ENCODE measurements at places on chromosomes 3 and 15.

DNA sequence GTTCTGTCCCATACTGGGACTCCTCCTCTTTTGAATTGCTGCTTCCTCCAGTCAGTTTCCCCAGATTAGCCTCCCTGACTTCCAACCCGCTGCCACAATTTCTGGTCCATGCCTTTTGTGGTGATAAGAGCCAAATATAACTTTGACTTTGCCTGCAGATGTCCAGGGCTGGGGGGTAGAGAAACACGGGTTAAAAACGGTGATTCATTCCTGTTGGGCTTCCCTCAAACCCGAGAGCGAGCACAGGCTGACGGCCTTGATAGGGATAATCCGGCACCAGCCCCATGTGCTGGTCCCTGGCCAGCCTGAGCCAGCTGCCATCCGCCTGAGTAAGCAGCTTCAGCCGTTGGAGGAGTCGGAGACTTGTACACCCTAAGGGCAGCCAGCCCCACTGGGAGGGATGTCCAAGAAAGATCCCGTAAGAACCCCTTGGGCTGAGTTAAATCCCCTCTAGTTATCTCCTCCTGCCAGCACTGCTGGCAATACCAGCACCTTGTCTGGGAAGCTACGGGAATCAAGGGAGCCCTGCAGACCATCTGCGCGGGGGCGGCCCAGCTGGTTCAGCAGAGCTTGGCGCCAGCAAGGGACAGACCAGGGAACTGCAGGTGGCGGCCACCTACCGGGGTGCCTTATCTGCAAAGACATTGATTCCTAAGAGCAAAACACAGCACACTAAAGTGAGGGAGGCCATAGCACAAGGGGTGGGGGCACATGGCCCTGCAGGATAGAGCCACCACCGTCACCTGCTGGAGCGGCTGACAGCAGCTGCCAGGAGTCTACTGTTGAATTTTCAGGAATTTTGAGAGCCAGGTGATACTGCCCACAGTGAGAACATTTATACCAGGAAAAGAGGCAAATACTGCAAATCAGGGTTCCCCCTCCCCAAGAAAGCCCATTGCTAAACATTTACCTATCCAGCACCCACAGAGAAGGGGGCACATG, 18.1 kb downstream of the CSPG4 start:
- DNase-seq, result no peak

GRCh38 chr3:71102111-71102983, 481.2 kb downstream of the FOXP1 start:
- DNase-seq, result no peak

GRCh38 chr3:105513886-105514285, 147.2 kb downstream of the ALCAM start:
- DNase-seq, result no peak

DNA sequence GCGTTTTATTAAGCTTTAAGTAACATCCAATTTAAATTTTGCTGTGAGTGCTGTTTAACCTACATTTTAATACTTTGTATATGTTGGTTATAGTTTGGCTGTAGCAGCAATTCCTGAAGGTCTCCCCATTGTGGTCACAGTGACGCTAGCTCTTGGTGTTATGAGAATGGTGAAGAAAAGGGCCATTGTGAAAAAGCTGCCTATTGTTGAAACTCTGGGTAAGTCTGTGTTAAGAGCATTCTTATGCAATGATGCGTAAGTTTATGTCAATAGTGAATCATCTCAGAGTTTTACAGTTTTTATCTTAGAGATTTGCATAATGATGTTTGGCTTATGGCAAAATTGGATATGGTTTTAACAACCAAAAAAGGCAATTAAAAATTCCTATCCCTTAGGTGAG, 62.7 kb downstream of the ASTE1 start:
- no peak for DNase-seq

- DNase-seq, result no peak
These were observed 105.7 kb downstream of the ZNF385D start for GRCh38 chr3:21645121-21645897.

DNA sequence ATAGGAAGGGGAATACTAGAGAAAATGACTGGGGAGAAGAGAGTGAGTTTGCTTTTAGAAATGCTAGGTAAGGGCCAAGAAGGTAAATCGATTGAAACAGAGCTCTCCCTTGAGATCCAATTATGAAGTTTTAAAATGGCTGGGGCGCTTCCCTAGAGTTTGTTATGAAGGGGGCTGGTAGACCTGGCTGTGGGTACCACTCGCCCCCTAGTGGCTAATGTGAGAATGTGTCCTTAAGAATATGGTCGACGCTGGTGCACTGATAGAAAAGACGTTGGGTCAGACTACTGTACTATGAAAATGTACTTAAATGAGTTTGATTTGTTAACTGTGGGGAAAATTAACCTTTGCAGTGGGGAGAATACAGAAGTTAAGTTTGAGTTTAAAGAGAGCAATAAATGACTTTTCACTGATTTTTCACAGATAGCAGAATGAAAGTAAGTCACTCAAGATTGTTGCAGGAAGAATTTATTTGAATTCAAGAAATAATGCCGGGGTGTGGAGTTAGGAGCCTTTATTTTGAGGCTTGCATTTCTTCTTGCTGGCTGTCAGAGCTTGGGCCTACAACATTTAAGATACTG, 9.2 kb downstream of the TMPRSS7 start:
- DNase-seq, result peak; percentile 37

- no peak for DNase-seq
These were observed 89.7 kb upstream of the COL8A1 start for GRCh38 chr3:99548674-99549073.

- DNase-seq, result no peak
These were observed 144.6 kb downstream of the VGLL4 start for GRCh38 chr3:11499144-11499543.

- no peak for DNase-seq
These were observed 37.5 kb upstream of the FSIP1 start for GRCh38 chr15:39820050-39820602.

GRCh38 chr3:123791417-123791816, 92.7 kb downstream of the MYLK start:
- DNase-seq, result no peak

DNA sequence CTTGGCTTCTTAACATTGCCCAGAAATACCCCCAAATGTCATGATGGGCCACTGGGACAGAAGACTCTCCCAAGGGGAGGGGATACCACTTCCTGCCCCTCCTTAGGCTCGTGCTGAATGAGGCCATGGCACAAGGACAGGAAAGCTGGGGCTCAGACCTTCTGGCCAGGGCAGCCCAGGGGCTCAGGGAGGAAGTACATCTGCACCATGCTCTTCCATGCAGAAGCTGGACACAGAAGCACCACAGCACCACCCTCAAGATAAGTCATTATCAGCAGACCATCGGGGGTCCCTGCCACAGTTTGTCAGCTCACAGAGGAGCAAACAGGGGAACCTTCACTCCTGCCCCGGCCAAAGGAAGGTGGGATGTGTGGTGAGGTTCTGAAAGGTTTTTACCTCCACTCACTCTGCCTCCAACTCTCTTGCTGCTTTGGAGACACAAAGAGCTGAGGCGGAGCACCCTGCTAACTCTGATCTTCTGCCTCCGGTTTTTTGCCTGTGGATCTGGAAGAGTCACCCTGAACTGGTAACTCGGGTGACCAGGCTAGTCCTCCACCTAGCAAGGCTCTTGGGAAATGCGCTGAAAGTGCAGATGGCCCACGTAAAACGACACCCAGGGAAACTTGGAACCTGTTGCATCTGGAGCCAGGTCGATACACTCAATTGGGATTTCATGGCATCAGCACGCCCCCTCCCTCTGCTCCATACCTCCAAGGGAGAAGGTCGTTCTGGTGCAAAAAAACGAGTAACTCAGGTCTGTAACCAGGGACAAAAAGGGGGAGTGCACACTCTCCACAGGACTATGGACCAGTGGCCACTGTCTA, 8.3 kb downstream of the BMF start:
- no peak for DNase-seq

DNA sequence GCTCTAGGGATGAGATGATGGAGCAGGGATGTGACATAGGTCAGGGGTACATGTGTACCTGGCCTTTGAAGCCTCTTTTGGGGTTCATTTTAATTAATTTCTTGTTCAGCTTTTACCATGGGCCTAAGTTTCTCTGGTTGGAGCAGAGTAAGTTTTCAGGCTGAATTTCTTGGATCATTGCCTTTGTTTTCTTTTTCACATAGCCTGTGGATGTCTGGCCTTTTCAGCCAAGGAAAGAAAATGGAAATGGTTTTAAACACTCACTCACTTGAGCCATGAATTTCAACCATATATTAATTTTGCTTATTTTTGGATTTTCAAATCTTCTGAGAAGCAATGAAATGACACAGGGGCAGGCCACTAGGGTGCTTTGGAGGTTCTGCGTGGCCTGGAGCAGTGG, 30.2 kb downstream of the CACNA1D start:
- DNase-seq, result no peak

DNA sequence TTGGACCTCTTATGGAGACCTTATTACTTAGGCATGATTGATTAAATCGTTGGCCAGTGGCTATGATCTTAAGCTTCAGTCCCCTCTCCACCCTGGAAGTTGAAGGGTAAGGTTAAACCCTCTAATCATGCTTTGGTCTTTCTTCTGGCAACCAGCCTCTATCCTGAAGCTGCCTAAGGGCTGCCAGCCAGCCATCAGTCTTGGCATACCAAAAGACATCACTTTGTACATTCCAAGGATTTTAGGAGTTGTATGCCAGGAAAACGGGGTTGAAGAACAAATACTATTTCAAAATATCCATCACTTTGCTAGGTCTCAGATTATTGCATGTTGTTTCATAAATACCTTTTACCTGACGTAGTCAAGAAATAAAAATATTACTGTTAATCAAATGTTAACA, 28.9 kb downstream of the UBE2E2 start:
- DNase-seq, result no peak

DNA sequence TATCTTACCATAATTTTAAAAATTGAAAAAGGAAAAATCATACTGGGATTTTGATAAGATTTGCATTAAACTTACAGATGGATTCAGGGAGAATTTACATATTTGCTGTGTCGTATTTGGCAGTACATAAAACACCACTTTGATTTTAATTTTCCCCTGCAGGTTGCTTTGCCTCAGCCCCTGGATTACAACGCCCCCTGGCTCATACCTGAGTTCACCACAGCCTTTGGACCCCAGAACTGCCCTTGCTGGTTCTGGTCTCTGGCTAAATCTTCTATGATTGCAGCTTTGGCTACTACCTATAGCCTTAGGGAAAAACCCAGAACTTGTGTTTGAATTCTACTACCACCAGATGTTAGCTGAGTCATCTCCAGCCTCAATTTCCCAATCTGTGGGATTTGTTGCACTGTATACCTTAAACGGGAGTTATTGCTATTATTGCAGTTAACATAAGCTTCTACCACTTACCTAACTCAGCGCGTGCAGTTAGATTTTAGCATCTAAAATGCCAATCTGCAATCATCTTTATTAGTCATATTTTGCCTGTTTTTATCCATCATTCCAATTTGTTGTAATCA, 315.7 kb upstream of the GADL1 start:
- DNase-seq, result no peak

- no peak for DNase-seq
These were observed 65.4 kb downstream of the USF3 start for GRCh38 chr3:113630956-113631542.

DNA sequence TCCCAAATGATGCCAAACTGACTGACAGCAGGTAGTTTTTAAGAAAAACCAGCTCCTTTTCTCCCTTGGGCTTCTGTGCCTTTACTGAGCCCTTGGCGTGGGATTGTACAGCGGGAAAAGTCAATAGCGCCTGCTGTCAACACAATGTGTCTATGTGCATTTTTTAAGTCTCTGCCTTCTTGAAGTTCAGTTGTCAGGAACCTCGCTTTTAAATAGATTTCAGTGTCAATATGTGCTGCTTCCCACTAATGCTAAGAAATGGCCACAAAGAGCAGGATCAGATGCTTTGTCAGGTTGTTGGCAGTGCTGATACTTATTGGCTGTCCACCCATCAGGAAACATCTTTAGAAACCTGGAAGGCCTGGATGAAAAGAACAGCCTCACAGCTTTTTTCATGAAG, 424.4 kb downstream of the C3orf38 start:
- no peak for DNase-seq

GRCh38 chr3:21055015-21055414, 696.0 kb downstream of the ZNF385D start:
- DNase-seq, result no peak

DNA sequence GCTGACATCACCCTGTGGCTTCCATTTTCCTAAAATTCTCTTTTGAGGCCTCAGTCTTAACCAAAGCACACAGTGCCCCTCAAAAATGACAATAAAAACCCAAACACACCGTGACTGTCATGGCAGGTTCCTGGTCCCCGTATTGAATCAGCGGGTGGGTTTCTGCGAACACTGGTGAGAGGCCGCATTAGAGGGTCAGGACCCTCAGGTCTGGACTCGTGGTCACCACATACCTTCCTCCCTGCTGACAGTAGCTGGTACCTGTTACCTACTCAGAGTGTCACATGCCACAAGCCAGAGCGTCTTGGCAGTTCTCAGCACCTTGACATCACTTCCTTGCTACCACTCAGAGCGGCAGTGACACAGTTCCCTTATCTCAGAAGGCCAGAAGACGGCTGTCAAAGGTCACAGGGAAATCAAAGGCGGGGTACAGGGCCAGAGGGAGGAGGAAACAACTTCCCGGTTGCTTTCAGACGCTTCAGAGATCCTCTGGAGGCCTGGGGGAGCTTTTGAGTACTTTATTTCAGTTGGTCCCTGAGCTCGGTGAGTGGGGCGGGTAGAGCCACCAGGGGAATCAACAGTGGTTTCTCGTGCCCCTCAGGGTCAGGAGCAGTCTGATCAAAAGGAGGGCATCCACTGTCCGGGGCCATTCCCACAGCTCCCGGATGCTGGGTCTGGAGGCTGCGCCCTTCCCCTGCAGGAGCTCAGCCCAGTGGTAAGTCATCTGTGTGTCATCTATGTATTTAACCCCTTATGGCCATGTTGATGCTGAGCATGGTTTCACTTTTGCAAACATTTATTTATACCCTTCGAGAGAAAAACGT, at the start of the genes CCR5AS and CCRL2:
Gene CCR5AS (minus strand): TSS at position 279 of the 824 bp plus-strand sequence.
Gene CCRL2 (plus strand): TSS at position 472 of the 824 bp plus-strand sequence. CDS start 821 bp downstream, outside the sequence.
- peak; percentile 32 for DNase-seq
